ENCODE measurements at places on chromosomes 4 and X. TPM values are rescaled to one million over a fixed set of nuclear protein-coding genes. Genes with fewer than 3 reads are reported as not detected.

The UBE2K gene
- 94.7 TPM for polyA plus RNA-seq

DNA sequence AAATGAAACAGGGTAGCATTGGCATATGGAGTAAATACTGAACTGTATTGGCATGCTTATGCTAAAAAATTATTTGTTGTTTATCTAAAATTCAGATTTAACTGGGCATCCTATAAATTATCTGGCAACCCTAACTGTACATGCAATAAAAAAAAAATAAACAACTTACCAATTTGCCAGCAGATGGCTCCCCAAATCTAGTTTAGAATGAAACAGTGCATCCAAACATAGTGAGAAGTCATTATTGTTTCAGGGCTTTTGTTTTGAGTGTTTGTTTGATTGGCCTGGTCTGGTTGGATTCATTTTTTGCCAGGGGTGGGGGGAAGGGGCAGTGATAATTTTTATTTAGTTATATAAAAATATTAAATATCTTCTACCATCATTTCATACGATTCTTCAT is 12.8 kb upstream of the NSUN7 start:
- DNase-seq, result no peak

GRCh38 chrX:39416547-39417260 is 615.4 kb downstream of the MID1IP1 start:
- no peak for DNase-seq

The MND1 gene
- polyA plus RNA-seq, result 20.4 TPM

DNA sequence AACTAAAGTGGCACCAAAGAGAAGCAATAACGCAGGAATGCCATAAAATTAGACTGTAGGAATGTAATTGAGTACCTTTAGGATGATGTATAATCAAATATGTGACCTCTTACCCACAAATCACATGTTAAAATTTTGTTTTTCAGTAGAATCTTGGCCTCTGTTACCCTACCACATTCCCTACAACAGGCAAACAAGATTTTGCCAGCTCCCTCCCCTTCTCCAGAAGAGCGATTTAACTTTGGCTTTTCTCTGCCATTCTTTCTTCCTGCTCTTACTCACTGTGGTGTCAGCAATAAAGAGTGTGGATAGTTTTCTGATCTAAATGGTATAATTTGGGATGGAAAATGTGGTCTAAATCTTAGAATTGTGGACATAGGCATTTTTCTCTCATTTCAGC is 57.2 kb downstream of the TRIM2 start:
- DNase-seq, result no peak

- DNase-seq, result no peak
Measured at GRCh38 chr4:187357045-187357643, 633.5 kb upstream of the FAT1 start.

DNA sequence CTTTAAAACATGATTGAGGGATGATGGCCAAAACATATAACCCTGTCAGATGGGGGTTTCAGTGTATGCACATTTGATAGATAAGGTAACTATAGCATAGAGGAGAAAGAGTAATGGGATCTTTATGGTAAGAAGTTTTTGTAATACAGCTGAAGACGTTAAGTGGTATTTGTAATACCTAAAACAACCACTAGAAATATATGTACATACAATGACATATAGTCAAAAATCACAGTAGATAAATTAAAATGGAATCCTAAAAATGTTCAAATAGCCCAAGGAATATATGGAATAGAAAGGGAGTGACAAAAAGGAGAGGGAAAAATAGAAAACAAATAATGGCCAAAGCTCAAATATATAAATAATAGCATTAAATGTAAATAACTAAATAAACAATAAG is 371.3 kb upstream of the FSTL5 start:
- DNase-seq, result no peak

The FDCSP gene
- polyA plus RNA-seq, result 0.76 TPM

GRCh38 chr4:52780617-52781354 is 29.6 kb upstream of the ERVMER34-1 start:
- DNase-seq, result no peak

The PASD1 gene
- polyA plus RNA-seq, result not detected

- no peak for DNase-seq
Measured at GRCh38 chr4:83906561-83906960, 370.7 kb downstream of the GPAT3 start.

The GPR82 gene
- 0.08 TPM for polyA plus RNA-seq

The FAM184B gene
- 0.61 TPM for polyA plus RNA-seq

GRCh38 chr4:26893491-26893890 is 32.9 kb downstream of the STIM2 start:
- DNase-seq, result no peak

DNA sequence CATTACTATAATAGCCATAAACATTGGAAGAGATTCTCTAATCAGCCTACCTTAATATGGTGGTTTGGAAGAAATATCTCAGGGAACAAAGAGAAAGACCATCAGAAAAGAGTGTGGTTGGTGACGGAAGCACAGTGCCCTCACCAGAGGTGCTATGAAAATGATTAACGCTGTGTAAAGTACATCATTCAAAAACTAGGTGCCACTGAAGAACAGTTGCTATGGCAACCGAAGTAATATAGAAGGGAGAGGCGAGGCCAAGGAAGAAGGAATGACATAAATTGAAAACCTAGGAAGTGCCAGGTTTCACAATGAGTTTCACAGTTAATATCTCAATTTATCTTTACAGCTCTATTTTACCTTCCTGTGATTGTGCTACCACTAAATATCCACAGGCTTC is 57.0 kb upstream of the ARSJ start:
- no peak for DNase-seq

DNA sequence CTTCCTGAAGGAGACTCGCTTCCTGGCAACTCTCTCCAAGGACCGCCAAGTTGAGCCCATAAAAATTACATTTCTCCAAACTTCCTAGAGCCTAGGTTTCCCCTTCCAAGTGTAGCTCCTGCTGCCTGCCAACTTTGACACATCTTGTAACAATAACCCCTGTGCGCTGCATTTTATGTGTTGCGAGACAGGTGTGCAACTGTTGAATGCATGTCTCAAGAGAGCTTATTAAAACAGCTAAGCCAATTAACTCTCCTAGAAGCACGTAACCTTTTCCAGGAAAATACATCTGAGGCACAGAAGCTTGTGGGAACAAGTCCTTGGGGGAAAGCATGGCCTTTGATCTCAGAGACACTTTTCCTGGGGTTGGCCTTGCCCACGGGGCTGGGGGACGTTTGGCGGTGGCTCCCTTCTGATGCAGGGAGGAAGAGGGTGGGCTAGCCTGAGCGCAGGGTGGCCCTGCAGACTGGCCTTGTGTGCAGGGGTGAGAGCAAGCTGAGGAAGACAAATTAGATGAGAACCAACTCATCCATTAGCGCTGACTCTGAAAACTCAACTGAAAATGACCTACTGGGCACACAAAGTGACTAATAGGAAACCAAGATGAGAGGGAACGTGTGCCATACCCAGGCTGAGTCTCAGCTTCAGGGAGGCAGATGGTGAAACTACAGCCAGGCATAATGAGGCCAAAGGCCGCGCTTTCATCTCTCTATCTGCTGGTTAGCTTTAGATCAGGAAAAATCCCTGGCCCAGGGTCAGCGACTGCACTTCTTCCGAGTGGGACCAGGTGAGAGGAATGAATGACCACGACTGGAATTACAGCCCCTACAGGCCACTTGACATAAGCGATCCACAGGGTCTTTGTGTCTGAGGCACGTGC is 75.3 kb downstream of the ENPP6 start:
- DNase-seq, result no peak

GRCh38 chr4:139042981-139043460 is 27.4 kb downstream of the NOCT start:
- DNase-seq, result no peak

GRCh38 chr4:75848891-75849290 is 53.4 kb downstream of the PPEF2 start:
- DNase-seq, result no peak

The GPC3 gene
- polyA plus RNA-seq, result 1,339 TPM

GRCh38 chrX:17655211-17656034 is 81.9 kb upstream of the SCML1 start:
- DNase-seq, result no peak

The PDLIM5 gene
- polyA plus RNA-seq, result 54.0 TPM

The KLB gene
- polyA plus RNA-seq, result 0.16 TPM

DNA sequence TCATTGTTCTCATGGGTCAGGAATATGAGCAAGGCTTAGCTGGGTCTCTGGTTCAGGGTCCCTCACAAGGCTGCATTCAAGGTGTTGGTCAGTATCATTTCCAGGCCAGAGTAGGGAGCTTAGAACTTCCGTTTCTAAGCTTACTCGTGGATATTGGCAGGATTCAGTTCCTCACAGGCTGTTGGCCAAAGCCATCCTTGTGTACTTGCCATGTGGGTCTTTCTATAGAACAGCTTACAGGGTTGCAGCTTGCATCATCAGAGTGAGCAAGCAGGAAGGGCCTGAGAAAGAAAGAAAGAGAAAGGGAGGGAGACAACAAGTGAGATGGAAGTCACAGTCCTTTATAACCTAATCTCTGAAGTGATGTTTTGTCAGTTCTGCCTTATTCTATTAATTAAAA is 5.1 kb upstream of the LIMCH1 start:
- no peak for DNase-seq

GRCh38 chrX:30150196-30150895 is 65.0 kb upstream of the MAGEB2 start:
- DNase-seq, result no peak

The HAND2 gene
- 0.06 TPM for polyA plus RNA-seq

DNA sequence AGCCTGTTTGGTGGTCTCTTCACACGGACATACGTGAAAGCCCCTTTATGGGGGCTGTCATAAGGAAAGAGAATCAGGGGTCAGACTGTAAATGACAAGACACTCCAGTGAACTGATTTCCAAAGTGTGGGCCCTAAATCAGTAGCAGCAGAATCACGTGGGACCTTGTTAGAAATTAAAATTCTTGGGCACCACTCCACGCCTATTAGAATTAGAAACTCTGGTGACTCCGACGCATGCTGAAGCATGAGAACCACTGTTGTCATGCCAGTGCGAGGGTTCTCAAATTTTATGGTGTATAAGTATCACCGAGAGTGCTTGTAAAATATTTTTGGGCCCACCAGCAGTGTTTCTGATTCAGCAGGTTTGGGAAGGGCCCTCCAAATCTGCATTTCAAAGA is 672.8 kb downstream of the DMD start:
- no peak for DNase-seq

- no peak for DNase-seq
Measured at GRCh38 chr4:32744211-32744610, 2024.0 kb downstream of the PCDH7 start.

DNA sequence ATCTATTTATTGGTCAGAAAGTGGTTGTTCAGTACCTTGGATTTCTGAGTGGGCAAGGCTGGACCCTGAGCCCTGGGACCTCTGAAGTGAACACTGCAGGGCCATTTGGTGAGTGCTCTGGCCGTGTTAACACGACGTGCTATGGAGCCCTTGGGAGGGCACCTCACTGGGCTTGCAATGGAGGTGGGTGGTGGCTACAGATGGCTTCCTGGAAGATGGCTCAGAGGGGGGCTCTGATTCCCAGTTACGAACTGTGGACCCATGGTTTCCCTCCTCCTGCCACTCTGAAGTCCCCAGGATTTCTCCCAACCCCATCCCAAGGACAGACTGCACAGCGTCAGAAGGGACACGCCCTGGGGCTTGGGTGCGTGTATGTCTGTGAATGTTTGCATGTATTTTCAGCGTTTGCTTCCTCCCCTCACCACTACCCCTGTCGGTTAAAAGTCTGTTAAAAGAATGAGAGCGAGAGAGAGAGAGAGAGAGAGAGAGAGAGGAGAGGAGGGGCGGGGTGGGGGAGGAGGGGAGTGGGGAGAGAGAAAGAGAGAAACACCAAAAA is 3.7 kb upstream of the RHOH start:
- no peak for DNase-seq

DNA sequence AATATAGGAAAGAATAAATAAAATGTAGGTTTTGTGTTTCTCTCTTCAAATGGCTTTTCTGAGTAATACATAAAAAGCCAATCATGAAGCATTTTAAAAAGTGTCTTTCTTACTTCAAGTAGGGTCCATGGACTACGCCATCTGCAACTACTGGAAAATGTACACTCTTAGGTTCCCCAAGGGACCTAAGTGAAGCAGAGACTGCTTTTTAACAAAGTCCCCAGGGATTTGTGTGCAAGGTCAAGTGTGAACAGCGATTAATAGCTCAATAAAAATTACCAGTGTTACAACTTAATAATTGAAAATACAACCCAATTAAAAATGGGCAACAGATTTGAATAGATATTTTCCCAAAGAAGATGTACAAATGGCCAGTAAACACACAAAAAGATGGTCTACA is 84.9 kb downstream of the ARHGAP6 start:
- no peak for DNase-seq

DNA sequence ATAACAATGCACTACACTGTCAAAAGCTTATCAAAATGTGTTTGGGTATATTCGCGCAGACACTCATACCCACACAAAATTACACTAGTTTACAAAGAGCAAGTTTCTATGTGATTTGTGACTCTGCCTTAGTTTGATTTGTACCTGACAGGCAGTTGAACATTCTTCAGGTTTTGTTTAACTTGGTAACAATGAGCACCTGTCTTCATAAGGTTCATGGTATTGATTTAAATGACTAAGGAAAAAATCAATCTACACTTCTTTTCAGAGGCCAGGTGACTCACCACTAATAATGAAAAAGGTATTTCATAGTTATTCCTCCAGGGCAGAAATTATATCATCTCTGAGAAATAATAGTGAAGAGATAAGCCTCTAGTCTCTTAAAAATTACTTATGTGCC is 1114.6 kb upstream of the AGA start:
- DNase-seq, result no peak

GRCh38 chrX:43975796-43976195 is 2.6 kb upstream of the NDP start:
- no peak for DNase-seq

The SLC9B1 gene
- 4.1 TPM for polyA plus RNA-seq

The COQ2 gene
- polyA plus RNA-seq, result 17.7 TPM

- no peak for DNase-seq
Measured at GRCh38 chr4:33086331-33086925, 2366.3 kb downstream of the PCDH7 start.

DNA sequence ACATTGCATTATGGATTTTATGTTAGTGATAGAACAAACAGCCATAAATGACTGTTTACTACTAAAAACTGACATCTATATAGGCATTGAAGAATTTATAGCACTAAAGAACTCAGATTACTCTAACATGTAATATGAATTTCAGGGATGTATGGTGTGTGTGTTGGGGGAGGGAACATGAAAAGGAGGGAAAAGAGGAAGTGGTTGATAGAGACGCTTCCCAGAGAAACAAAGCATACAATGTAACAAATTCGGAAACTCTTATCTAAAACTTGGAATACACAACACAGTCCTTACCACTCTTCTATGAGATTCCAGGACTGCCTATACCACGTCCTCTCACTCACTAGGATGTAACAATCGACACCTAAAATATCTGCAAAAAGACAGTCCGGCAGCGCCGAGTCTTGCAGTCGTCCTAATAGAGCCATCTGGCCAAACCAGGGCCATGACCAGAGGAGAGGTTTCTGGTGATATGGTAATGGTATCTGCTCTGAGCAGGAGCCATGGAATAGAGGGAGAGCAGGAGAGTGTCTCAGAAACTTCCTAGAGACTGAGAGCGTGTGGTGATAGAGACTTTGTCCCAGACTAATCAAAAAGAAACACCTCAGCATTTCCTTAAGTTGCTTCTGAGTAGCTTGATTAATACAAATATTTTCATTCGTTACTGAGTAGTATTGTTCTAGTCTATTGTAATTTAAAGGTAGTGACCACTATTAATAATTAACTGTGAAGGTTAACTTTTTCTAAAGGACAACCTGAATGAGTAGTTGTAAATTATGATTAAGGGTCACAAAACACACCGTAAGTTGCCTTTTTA is 251.9 kb upstream of the ETNPPL start:
- DNase-seq, result no peak

- DNase-seq, result no peak
Measured at GRCh38 chr4:68748181-68748991, 67.4 kb upstream of the UGT2B10 start.

GRCh38 chr4:149277705-149278104 is 537.9 kb downstream of the IQCM start:
- no peak for DNase-seq
